ENCODE measurements at places on chromosomes 6 and 20.

GRCh38 chr20:54015496-54015895 is 54.9 kb downstream of the BCAS1 start:
- DNase-seq, result no peak

DNA sequence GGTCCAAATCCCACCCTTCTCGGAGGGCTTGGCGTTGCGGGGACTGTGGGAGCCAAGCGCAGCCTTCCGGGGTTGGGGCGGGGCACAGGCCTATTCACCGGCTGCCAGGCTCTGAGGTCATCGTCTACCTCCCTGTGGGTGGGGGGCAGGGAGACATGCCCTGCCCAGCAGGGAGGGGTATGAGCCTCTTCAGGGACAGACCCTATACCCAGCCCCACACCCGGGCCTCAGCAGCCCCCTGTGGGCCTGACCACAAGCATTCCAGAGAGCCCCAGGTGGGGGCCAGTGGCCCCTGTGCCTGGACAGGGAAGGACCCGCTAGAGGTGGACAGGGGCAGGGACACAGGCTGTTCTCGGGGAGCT is 11.6 kb downstream of the LAMA5 start:
- no peak for DNase-seq

DNA sequence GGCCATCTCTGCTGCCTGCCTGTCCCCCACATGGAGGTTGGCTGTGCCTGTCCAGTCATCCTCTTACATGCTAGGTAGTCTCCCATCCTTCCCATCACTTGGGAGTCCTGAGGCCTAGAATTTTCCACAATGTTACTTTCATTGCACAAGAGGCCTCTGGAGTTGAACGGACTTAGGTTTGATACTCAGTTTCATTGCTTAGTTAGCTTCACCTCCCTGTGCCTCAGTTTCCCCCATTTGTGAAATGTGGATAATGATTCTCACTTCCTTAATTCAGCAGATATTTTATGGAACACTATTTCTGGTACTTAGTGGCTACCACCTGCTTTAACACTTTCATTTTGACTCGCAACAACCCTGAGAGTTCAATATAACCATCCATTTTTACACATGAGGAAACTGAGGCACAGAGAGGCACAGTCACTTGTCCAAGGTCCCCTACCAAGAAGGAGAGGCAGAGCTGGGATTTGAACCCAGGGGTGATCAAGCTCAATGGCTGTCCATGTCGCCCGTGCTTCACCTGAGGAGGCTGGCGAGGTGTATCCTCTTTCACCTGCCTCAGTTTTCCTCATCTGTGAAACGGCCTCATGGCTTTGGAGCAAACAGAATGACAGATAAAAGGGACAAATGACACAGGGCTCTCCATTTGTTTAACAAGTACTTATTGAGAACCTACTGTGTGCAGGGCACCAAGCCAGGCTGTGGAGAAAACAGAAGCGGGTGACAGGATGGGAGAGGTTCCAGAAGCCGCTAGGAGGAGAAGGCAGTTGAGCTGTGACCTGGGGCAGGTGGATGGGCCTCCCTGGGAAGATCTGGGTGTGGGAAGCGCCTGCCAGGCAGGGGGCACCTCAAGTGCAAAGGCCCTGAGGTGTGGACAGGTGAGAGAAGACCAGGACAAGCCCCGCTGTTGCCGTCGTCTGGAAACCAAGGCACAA is 154.3 kb upstream of the PTPN1 start:
- no peak for DNase-seq

DNA sequence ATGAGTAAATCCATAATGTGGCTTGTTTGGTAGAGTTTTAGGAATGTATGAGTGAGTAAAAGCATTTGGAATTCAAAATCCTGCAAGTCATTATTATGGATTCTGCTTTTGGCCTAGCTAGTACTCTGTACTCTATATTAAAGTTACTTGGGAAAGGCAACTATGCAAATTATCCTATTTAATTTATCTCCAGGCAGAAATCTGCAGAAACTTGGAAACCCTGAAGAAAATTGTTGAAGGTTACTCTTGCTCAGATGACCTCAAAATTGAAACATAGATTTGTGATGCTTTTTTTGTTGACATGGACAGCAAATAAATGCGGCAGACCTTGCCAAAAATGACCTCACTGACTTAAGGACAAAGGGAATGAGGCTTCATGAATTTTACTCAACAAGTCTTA is 477.1 kb upstream of the EYS start:
- no peak for DNase-seq

- no peak for DNase-seq
Measured at GRCh38 chr20:47358039-47358671, 1.7 kb upstream of the ZMYND8 start.

GRCh38 chr6:18978337-18979128 is 591.4 kb downstream of the RNF144B start:
- DNase-seq, result no peak

DNA sequence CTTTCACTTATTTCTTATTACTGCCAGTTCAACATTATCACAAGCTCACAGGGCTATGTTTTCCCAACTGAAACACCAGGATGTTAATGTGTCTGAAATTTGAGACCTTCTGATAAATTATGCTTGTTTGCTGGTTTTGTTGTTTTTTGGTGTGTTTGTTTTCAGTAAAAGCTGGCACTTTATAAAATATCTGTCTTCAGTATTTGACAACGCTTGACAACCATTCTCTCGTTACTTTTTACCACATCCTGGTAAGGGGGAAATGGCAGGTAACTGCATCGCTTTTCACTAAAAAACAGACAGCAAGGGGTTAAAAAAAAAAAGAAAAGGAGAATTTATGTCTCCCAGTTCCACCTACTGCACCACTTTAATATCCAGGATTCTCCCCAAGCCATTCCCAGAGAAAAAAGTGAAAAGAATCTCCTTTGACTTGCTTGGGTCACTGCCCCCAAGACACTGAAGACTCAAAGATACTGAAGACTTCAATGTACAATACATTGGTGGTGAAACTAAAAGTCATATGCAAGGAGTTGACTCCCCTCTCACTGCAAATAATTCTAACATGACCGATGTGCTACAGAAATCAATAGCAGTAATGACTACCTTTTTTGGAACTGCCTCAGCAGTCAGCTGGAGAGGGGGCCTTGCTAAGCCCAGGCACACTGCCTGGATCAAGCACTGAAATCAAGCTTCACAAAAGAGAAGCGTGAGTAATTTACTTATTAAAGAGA is 88.9 kb downstream of the HIVEP2 start:
- DNase-seq, result peak; percentile 52

Measured in CD4-positive, alpha-beta T cell treated with Interleukin-12 subunit alpha and Interleukin-12 subunit beta, for 1 hour (primary cell).